ENCODE measurements at places on chromosomes 13 and 19.

DNA sequence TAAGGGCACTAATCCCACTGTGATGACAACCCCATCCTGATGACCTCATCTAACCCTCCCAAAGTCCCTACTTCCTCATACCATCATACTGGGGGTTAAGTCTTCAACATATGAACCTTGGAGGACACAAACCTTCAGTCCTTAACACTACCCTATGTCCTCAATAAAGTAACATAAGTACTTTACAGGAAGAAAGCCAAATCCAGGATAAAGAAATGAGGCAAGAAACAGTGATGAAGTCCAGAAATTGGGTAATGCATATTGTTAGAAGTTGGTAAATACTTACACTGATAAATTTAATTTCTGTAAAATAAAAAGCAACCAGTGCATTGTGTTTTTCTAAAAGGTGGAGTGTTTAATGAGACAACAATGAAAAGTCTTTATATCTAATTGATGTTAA is 284.8 kb upstream of the SOX21 start:
- DNase-seq: no peak

GRCh38 chr19:7879836-7880235 is 5.6 kb upstream of the PRR36 start:
- DNase-seq: no peak

- DNase-seq: no peak
Measured at GRCh38 chr19:1855828-1856255, 7.5 kb downstream of the KLF16 start.

DNA sequence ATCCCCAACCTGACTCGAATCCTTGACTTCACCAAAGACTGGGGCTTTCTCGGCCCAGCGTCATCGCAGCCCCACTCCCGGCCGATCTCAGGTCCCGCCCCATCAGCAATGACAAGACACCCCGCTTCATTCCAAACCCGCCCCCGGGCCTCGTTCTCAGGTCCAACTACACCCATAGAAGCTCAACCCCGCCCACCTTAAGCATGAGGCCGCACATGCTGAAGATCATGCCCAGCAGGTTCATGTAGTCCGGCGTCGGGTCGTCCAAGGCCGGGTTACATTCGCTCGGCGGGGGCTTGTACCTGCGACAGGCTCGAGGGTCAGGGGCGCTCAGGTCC is 2.3 kb downstream of the WDR83 start:
- DNase-seq: no peak

DNA sequence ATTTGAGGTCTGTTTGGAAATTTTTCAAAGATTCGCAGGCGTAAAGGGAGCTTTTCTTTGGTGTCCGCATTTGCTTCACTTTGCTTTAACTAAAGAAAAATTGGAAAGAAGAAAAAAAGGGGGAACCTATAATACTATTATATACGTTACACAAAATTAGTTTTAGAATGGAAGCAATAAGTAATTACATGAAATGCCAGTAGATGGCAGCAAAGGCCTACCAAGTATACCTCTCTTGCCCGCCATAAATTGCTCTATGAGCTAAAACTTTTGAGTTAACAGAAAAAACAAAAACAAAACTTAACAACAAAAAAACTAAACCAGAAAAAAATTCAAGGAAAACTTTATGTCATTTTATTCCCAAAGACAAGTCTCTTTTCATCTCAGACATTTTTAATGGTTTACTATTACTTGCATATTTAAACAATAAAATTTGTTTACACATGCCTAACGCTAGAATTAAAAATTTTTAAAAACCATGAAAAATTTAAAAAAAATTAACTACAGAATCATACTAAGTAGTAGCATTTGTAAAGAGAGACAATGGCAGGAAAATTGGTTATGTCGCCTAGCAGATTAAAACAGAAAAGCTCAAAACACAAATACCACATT is 271.4 kb downstream of the NALCN start:
- peak; percentile 50 for DNase-seq

- DNase-seq: peak; percentile 19
Measured at GRCh38 chr19:41993612-41994483, at the start of gene ATP1A3. Gene ATP1A3 (minus strand): TSS chr19:41994230. CDS start chr19:41994076, 154 bp downstream.

GRCh38 chr13:102902789-102903347 is 57.0 kb downstream of the ERCC5 start:
- DNase-seq: no peak

- no peak for DNase-seq
Measured at GRCh38 chr19:44807162-44807561, 1.7 kb upstream of the BCAM start.

DNA sequence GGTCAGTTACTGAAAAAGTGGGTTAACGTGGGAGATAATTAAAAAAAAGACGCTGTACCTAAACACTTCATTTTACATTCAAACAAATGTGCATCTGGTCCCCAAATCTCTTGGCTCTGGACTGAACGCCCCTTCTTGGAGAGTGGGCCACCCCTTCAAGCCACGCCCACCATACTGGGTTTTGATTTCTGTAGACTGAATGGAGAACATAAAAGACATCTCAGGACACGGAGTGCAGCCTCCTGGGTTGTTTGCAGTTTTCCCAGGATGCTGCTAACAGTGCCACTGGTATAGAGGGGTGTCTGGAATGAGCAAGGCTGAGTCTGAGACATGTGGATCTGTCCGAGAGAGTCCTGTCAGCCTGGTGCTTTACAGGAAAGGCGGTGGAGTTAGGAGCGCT is 10.6 kb downstream of the TFDP1 start:
- DNase-seq: no peak

DNA sequence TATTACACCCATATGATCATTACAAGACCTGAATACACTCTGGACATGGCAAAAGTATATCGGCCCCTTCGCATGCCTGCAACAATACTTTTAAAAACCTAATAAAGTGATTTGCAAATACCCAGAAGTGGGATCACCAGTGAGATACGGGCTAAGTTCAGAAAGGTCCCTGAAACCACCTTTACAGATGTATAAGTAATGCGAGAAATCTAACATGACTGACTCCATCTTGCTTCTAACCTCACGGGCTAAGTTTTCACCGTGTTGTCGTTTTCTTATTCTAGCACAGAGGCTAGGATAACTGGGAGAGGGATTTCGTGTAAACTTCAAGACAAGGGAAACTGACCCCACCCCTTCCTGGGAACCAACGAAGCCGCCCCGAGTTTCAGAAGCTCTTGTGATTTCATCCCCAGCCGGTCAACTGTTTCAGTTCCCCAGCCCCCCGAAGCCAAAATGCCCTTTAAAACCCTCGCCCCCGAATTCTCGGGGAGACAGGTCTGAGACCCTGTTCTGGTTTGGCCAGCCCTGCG is 703 bp downstream of the NEK3 start:
- no peak for DNase-seq

GRCh38 chr13:59776924-59777690 is 386.6 kb downstream of the DIAPH3 start:
- DNase-seq: no peak

- DNase-seq: no peak
Measured at GRCh38 chr19:11708457-11708856, 30.3 kb downstream of the ZNF823 start.

GRCh38 chr19:18815673-18816072 is 16.1 kb upstream of the UPF1 start:
- no peak for DNase-seq

DNA sequence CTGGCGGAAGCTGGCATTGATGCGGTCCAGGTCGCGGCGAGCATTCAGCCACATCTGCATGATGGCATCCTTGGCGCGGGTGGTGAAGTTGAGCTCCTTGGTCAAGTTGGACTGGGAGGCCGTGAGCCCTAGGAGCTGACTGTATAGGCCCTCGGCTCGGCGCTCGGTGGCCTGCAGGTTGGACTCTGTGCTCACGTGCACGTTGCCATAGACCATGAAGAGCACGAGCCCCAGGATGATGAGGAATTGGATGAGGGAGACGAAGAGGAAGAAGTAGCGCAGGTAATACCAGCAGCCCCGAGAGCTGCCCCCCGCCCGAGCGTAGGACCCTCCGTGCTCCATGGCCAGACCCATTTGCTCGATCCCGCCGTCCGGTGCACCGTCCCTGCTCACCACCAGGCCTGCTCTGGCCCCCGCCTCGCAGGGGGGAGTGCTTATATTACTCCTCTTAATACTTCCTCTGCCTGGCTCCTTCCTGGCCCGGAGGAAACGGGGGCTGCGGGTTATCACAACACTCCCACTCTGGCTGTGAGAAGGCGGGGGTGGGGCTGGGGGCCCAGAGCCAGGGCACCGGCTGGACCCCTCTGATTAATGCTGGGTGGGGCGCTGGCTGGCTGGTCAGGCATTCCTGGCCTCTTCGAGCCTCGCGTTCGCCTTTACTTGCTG is at the start of gene PLVAP:
Gene PLVAP, minus strand, starts transcription at position 408 of the 666 bp plus-strand sequence. Its CDS starts 54 bp downstream, at position 354.
- no peak for DNase-seq

GRCh38 chr13:112477070-112477619 is 101.0 kb downstream of the SPACA7 start:
- no peak for DNase-seq

DNA sequence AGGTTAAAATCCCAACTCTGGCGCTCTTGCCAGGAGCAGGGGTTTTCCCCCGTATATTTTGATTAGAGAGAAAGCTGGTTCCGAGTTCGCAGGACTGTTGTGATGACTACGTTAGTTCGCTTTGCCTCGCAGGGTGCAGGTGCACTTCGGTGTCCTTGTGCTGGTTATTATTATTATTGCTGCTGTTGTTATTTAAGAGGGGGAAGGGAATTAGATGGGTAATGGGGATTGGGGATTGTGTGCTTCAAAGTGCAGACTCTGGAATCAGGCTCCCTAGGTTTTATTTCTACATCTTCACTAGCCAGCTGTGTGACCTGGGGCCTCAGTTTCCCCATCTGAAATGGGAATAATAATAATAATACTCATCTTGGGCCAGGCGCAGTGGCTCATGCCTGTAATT is 15.2 kb downstream of the ACP7 start:
- DNase-seq: no peak

DNA sequence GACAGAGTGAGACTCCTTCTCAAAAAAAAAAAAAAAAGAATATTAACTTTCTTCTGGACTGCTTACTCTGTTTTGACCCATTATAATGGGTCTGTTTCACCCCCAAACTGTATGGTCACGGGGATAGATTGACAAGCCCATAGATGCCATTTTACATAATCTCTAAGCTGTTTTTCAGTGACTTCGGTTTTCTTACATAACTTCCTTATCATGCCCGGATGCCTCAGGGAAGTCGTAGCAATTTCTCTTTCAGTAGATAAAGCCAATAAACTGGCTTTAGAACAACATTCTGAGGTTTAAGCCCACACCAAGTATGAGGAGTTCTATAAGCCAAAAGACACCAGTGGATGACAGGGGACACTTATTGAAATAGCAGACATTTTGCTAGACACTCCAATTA is 5.9 kb upstream of the ZNF254 start:
- no peak for DNase-seq
